ENCODE measurements at places on chromosomes 2 and 18. TPM values are rescaled to one million over a fixed set of nuclear protein-coding genes. Genes with fewer than 3 reads are reported as not detected.

DNA sequence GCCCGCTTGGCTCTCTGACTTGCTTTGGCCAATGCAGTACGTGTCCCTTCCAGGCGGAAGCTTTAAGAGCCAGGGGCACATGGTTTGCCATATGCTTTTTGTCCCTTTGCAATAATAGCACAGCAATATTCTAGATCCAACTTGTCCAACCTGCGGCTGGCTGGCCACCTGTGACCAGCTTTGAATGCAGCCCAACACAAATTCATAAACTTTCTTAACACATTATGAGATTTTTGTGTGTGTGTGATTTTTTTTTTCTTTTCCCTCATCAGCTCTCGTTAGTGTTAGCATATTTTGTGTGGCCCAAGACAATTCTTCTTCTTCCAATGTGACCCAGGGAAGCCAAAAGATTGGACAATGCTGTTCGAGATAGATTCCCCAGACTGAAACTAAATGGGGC is 119.3 kb upstream of the SIX3 start:
- H3K4me3 ChIP-seq = no peak overlapping the region
- 0 out of 2 replicates have a peak, but pooled peaks cover 4% of the 10 kb centered on the region for H3K4me1 ChIP-seq
- H3K27me3 ChIP-seq = peaks cover 3% of the 10 kb centered on the region
- H3K27ac ChIP-seq = no peak overlapping the region

GRCh38 chr2:233101816-233102215 is 41.7 kb downstream of the INPP5D start:
- no peak for DNase-seq
- peaks cover 2% of the 10 kb centered on the region for H3K36me3 ChIP-seq
- H3K4me3 ChIP-seq = no peak overlapping the region
- H3K27ac ChIP-seq = no peak overlapping the region
- H3K4me1 ChIP-seq = no peaks in the 10 kb centered on the region
- no peaks in the 10 kb centered on the region for H3K27me3 ChIP-seq

DNA sequence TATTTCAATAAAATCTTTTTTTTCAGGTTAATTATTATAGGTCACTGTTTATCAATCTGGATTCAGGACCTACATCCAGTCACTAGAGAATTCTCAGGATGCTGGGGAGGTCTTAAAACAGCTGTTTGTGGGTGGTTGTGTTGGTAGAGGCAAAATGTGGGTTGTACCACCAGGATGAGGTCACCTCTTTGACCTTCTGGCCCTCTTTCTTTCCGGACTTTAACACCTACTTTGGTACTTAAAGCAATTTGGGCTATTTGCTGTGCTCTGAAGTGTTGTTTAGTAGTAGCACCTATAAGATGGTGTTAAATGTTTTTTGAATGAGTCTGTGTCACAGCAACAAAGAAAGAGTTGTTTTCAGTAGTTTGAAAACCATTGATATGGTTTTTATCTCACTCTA is 14.6 kb downstream of the EML4 start:
- peaks cover 49% of the 10 kb centered on the region for H3K36me3 ChIP-seq
- H3K27ac ChIP-seq = peak overlapping the region; percentile 6
- H3K27me3 ChIP-seq = no peaks in the 10 kb centered on the region
- peaks cover 100% of the 10 kb centered on the region for H3K4me1 ChIP-seq

The EFR3B gene
- total RNA-seq = 0.42 TPM

DNA sequence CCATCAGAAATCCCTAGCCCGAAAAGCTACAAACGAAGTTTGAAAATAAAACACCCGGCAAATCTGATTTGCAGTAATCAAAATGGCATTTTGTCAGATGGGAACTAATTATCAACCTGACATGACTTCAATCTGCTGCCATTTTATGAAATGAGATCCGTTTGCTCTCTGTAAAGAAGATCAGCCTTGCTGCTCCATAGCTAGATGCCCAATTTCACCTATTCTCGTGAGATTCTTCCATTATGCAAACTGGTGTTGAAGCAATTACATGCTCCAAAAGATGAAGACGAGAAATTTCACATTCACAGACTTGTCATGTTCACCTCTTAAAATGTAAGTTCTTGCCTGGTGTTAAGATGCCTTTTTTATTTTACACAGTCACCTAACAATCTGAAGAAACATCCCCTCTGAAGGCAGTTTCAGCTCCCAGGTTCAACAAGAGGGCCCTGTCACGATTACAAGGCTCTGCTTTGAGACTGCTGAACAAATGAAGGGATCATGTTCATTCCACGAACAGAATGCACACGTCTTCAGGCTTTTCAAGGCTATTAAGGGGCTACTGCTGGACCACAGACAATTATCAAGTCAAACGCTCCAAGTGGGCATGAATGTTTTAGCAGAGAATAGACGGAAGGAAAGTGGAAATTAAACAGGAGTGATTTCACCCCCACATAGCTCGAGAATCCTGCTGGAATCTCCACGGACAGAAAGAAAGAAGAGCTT is 172.6 kb upstream of the PID1 start:
- H3K36me3 ChIP-seq = no peaks in the 10 kb centered on the region
- no peak overlapping the region for H3K4me3 ChIP-seq
- H3K27me3 ChIP-seq = no peaks in the 10 kb centered on the region
- peaks cover 15% of the 10 kb centered on the region for H3K4me1 ChIP-seq
- no peak overlapping the region for H3K27ac ChIP-seq

- no peak for DNase-seq
- H3K36me3 ChIP-seq = peaks cover 10% of the 10 kb centered on the region
- H3K27ac ChIP-seq = no peak overlapping the region
- no peak overlapping the region for H3K4me3 ChIP-seq
- H3K27me3 ChIP-seq = no peaks in the 10 kb centered on the region
Observed at GRCh38 chr2:134252092-134252750, 1.7 kb upstream of the MGAT5 start.

- H3K4me1 ChIP-seq = no peaks in the 10 kb centered on the region
- no peaks in the 10 kb centered on the region for H3K36me3 ChIP-seq
- H3K4me3 ChIP-seq = no peak overlapping the region
- no peak for DNase-seq
- H3K27ac ChIP-seq = no peak overlapping the region
- peaks cover 5% of the 10 kb centered on the region for H3K27me3 ChIP-seq
Observed at GRCh38 chr2:94890234-94890633, 19.0 kb downstream of the TEKT4 start.

DNA sequence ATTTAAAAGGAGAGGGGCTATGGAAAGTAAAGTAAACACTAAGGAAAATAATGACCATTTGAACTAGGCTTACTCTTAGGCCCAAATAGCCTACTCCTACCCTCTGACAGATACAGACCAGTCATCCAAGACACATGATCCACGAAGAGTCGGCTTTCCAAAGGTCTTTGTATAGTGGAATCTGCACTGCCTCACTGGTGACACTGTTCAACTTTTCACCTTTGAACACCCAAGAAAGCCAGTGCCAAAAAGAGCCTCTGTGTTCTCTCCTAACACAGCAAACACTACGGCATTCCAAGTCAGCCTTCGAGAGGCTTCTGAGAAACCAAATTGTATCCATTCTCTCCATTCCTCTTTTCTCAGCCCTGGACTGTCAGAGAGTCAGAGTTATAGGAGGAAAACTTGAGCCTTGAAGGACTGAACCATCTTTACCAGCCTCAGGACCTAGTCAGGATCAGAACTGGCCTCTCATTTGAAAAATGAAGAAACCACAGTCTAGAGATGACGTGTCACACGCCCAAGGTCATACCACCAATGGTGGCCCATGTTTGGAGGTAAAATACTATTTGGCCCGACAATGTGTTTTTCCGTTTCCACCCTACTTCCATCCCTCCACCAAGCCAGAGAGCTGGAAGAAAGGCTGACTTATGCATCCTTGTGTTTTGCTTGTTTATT is 267.4 kb upstream of the ACVR2A start:
- H3K4me1 ChIP-seq = no peaks in the 10 kb centered on the region
- no peak overlapping the region for H3K27ac ChIP-seq
- H3K4me3 ChIP-seq = no peak overlapping the region
- H3K36me3 ChIP-seq = no peaks in the 10 kb centered on the region

- no peak for DNase-seq
- H3K27ac ChIP-seq = no peak overlapping the region
- H3K4me3 ChIP-seq = no peak overlapping the region
- H3K4me1 ChIP-seq = peaks cover 13% of the 10 kb centered on the region
Observed at GRCh38 chr2:241937297-241937696, 67.8 kb downstream of the RTP5 start.

Measured in HepG2 (cell line).